Right kidney (tissue), 9 donors: ENCODE measurements at places on chromosomes 12 and 14.

DNA sequence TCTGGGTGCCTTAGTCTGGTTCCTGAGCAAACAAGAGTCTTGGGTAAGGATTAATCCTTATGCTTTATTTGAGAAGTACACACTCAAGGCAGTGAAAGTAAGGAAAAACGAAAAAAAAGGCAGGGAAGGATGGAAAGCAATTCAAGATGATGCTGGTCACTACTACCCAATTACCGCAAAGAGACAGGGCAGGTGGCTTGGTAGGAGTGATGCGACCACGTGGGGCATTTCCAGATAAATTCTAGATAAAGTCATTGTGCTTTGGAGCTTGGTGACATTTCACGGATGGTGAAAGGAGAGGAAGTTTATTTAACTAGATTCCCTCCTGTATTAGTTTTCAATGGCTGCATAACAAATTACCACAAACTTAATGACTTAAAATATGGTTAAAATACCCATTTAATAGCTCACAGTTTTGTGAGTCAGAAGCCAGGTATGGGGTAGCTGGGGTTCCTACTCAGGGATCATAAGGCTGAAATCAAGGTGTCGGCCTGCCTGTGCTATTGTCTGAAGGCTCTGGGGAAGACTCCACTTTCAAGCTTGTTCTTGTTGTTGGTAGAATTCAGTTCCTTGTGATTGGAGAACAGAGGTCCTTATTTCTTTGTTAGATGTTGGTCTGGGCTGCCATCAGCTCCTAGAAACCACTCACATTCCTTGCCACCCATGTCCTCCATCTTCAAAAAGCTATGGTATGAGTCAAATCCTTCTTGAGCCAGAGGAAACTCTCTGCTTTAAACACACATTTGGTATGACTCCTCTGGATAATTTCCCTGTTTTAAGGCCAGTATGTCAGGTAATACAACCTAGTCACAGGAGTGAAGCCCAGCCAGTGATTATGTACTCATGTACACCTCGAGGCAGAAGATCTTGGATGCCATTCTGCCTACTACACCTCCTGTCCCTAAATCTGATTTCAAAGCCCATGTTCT is 5.6 kb upstream of the HMGA2 start:
- no peak for DNase-seq

DNA sequence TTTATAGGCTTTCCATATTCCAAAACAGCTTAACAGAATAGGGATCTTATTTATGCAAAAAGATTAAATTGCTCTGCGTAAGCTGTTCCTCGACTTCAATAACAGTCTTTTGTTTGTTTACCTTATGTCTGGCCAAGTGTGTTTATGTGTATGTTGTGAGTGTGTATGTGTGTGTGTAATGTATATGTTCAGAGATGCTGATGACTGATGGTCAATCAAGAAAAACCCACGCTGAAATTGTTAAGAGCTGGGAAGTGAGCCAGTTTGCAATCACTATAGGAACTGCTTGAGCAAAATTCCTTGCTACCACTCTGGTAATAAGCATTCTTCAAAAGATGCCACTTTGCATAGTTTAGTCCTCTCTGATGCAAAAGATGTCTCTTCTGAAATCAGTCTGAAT is 59.6 kb downstream of the PRKD1 start:
- no peak for DNase-seq

GRCh38 chr12:117854339-117855012 is 114.3 kb downstream of the KSR2 start:
- DNase-seq, result no peak

GRCh38 chr14:101918065-101918989 is 46.0 kb upstream of the DYNC1H1 start:
- DNase-seq, result no peak

DNA sequence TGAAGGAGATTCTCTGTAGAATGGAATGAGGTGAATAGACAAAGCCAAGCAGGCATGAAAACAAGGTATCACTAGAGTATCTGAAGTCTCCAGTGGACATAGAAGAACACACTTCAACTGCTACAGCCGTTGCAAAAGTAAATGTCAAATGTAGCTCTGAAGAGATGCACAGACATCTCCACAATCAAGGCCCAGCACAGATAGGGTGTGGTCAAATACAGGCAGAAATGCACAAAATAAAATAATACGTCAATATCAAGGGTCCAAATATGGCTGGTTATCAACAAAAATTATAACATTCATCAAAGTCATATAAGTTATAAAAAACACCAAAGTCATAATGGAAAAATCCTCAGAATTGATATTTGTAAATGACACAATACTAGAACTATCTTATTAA is 1107.3 kb downstream of the TMEM121 start:
- DNase-seq, result no peak

- DNase-seq, result no peak
Observed at GRCh38 chr14:55019968-55020554, 6.8 kb downstream of the WDHD1 start.

GRCh38 chr12:121214166-121214777 is 4.3 kb downstream of the P2RX4 start:
- no peak for DNase-seq

GRCh38 chr14:89255852-89256251 is 161.2 kb downstream of the FOXN3 start:
- DNase-seq, result no peak

DNA sequence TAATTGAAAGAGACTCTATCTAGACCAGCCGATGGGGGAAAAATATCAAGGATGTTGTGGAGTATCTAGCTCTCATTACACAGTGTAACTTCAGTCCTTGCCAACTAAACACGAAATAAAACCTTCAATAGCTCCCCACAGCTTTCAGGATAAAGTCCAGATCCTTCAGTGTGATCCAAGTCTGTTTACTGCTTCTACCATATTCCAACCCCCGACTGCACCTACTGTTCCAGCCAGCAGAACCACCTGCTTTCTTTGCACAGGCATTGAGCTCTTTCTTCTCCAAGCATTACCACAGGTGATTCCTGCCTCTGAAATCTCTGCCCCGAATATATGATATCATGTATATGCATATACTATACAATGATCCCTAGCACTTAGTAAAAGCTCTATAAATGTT is 2.2 kb upstream of the LRRC23 start:
- DNase-seq, result no peak

- DNase-seq, result no peak
Observed at GRCh38 chr12:6347367-6348338, 5.8 kb upstream of the TNFRSF1A start.
